ENCODE measurements at places on chromosomes 11 and 22.

GRCh38 chr11:2564008-2564530, 119.3 kb downstream of the KCNQ1 start:
- no peak for DNase-seq

GRCh38 chr11:118071416-118072030, 5.4 kb upstream of the TMPRSS4 start:
- DNase-seq, result no peak

- no peak for DNase-seq
These were observed 68.3 kb downstream of the ARHGEF12 start for GRCh38 chr11:120404495-120404894.

DNA sequence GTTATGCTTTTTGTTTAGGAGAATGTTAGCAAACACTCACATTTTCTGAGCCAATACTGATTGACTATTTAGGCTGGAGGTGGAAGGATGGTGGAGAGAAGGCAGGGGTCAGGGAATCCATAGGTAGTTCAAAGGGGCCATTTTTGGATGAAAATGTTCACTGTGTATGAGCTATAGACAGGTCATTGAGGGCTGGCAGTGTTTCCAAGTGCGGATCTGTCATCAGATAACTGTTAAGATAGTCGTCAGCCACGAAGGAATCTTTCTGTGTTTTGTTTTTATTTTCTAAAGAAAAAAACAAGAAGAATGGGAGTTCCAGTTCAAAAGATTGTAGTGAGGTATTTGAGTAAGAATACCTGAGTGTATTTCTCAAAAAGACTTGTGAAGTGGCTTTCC, 3.1 kb downstream of the KCNJ5 start:
- no peak for DNase-seq

DNA sequence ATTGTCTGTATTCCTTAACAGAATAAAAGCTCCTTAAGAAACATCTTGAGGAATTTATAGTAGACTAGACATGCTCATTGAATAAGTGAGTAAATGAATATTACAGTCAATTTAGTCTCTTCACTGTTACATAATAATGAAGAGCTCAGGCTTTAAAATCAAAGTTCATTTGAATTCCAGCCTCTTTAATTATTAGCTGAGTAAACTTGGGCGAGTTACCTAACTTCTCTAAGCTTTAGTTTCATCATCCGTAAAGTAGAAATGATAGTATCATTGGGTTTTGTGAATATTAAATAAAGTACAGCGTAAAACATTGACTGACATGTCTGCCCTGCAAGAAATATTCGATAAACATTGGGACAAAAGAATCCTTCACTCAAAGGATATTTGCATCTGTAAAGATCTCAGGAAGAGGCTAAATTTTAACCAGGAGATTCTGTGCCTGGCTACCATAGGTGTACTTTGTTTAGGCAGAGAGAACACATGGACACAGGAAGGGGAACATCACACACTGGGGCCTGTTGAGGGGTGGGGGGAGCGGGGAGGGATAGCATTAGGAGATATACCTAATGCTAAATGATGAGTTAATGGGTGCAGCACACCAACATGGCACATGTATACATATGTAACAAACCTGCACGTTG, 15.2 kb upstream of the BBOX1 start:
- no peak for DNase-seq

DNA sequence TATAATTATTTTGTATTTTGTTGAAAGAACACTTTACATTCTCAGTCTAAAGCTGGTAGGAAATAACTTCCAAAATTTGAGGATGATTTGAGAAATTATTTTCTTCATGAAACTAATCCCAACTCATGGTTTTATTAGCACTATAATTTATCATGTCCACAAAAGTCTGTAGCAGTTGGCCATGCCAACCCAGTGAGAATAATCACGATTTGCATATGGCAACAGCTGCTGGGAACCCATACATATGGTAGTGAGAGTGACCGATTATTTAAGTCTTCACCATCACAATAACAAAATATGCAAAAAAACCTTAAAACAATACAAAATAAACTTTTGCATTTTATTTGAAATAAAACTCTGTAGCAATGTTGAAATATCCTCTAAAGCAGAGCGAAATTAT, 445.9 kb upstream of the ANO3 start:
- DNase-seq, result no peak

GRCh38 chr11:31940371-31941037, 129.4 kb upstream of the PAX6 start:
- DNase-seq, result no peak

GRCh38 chr11:125890447-125891100, 3.1 kb downstream of the HYLS1 start:
- no peak for DNase-seq

DNA sequence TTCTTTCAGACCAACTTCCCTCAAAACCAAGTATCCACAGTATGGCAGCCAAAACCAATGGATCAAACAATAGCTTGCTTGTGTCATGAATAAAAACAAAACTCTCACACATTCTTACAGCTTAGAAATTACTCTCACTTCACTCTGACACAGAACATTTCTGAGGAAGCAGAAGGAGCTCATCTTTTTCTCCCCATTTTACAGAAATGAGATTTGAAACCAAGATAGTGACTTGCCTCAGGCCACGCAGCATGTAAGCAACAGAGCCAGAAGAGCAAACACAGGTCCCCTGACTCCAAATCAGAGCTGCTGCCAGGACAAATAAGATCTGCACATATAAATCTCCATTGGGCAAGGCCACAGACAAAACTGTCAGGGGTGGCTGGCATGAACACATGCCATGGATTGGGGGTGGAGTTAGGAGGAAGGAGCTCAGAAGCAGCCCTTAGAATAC, 64.8 kb downstream of the RAB30 start:
- DNase-seq, result no peak

DNA sequence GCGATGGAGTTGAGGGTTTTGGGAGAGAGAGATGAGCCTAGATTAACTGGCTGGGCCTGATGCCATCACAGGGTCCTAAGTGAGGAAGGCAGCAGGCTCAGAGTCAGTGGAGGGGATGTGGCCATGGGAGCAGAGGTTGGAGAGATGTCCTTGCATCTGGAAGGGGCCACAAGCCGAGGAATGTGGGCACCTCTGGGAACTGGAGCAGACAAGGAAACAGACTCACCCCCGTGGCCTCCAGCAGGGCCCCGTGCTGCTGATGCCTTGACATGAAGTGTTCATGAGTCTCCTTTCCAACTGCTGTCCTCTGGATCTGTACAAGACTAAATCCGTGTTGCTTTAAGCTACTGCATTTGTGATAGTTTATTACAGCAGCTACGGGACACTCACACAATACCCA, 49.2 kb downstream of the SHISAL1 start:
- DNase-seq, result no peak

- DNase-seq, result no peak
These were observed 4.0 kb upstream of the HDAC10 start for GRCh38 chr22:50255099-50255498.

- no peak for DNase-seq
These were observed 64.2 kb downstream of the MED15 start for GRCh38 chr22:20571531-20572007.

DNA sequence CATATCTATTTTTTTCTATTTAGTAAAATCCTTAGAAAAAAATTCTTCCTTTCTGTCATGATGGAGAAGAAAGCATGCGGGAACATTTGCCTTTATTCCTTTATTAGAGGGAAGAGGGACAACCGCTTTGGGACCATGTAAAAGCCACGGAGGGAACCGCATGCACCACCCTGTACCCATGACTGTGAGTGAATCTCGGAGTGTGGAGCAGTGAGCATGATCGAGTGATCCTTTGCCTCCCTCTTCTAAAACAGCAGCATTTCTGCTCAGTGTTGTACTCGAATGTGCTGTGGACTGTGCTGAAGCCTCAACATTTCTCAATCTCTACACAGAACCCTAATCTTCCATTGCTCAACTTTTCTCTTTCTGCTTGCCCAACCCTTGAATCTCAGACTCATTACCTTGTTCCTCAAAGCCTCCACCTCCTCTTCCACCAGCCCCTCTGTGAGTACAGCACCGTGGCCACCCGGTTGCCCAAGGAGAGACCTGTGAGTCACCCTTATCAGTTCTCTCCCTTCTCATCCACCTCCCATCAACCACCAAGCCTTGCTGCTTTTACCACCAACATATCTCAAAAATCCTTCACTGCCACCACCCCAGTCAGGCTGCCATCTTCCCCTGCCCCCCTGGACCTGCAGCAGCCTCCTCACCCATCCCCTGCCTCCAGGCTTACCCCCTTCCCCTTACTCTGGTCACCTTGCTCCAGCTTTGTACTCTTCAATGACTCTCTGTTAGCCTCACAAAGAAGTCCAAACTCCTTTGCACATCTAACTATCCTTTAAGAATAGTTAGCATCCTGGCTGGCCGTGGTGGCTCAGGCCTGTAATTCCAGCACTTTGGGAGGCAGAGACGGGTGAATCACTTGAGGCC, 103.1 kb downstream of the NAT10 start:
- DNase-seq, result no peak

DNA sequence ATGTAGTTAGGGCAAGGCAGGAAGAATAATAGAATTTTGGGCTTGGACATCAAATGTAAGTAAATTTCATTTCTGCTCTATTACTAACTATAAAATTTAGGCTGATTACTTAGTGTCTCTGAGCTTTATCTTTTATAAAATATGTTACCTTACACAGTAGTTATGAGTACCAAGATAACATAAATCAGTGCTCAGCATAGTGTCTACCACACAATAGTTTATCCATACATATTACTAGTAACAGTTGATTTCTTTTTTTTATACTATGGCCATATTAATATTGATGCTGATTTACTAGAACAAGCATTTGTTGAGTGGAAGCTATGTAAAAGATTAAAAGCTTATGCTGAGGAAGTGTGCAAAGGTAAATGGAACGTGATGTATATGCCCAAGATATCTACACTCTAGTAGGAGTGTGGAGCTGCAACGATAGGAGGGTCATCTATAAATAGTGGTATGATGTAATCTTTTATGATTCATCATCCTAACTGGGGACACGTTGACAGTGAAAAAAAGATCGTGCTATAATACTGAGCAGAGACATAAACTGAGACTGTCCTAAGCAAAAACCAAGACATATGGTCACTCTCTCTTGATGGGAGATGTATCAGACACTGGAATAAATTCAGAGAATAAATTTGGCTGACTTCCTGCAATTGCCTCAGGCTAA, 8.7 kb upstream of the SLC5A12 start:
- DNase-seq, result no peak

DNA sequence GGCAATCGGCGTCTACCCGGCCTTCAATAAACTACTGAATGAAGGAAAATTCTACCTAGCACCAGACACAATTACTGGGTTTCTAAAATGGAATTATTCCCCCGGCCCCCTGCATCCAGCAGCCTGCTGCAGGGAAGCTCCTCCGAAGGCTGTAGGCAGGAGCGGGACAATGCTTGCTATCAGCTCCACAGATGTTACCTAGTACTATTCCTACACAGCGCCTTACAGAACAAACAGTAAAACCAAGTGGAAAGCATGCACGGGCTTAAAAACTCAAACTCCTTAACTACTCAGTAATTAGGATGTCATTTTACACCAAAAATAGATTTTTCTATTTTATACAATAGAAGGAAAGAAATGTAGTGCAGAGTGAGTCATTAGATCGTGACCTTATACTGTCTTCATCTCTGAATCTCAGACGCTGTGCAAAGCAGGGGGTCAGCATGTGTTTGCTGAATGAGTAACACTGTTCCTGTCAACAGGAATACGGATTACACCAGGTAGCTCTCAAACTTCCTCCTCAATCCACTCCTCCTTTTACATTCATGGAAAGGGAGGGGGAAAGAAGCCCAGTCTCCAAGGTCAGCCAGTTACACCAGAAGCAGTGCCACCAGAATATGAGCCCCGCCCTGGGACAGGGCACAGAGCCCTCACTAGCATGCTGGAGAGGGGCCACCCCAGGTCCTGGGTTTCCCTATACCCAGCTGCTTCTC, 74.9 kb downstream of the PACSIN2 start:
- peak; percentile 60 for DNase-seq

DNA sequence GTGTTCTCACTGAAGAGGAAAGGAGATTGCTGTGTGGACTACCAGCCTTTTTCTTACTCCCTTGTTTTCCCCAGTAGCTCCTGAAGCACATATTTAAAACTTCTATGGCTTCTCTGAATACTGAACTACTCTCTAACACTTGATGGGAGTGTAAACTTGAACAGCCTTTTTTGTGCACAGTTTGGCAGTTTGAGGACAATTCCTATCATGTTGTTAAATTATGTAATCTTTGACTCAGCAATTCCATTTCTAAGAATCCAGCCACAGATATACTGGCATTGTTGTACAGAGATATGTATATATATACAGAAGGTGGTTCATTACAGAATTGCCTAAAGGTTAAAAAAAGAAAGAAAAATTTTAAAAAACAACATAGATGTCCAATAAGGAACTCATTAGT, 47.1 kb upstream of the EED start:
- DNase-seq, result no peak

- DNase-seq, result no peak
These were observed 186.9 kb downstream of the EFCAB6 start for GRCh38 chr22:43625242-43625641.

GRCh38 chr11:88345949-88346348, 8.4 kb upstream of the CTSC start:
- DNase-seq, result no peak

- DNase-seq, result no peak
These were observed 571.8 kb downstream of the OPCML start for GRCh38 chr11:132960273-132961078.

- DNase-seq, result no peak
These were observed 7.6 kb downstream of the ARVCF start for GRCh38 chr22:20009018-20009491.

DNA sequence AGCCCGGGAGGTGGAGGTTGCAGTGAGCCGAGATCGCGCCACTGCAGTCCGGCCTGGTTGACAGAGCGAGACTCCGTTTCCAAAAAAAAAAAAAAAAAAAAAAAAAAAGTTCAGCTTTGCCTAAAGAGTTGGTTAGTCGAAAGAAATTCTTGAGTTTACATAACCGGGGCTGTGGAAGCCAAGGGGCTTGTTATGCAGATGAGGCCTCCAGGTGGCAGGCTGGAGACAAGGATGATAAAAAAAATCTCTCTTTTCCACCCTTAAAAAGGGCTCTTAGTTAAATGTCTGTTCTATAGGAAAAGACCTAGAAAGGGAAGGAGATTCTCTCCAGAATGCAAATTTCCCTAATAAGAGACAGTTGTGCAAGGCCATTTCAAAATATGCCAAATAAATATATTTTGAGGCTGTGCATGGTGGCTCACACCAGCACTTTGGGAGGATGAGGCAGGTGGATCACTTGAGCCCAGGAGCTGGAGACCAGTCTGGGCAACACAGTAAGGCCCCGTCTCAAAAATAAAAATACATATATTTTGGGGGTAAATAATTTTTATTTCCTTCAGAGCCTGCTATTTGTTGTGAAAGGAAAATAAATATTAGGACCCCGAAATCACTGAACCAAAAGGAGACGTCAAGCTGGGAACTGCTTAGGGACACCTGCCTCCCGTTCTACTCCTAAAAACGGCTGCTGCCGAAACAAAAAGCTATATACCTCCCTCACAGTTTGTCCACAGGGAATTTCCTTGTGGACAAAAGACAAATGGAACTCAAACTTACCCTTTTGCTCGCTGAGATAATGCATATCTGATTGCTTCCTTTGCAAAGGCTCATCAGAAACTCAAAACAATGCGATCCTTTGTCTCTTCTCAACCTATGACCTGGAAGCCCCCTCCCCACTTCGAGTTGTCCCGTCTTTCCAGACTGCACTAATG, 2.4 kb upstream of the IFITM2 start:
- DNase-seq, result peak; percentile 57

GRCh38 chr11:8341996-8342395, 78.3 kb upstream of the LMO1 start:
- no peak for DNase-seq

Data from SW 1271 (cell line).